ENCODE measurements at places on chromosomes 3 and 15.

- DNase-seq = no peak
Measured at GRCh38 chr3:111668326-111668725, 73.2 kb upstream of the ZBED2 start.

GRCh38 chr3:189714991-189715961, 84.1 kb downstream of the TP63 start:
- DNase-seq = peak; percentile 41

- DNase-seq = no peak
Measured at GRCh38 chr3:155138677-155139076, 58.6 kb downstream of the MME start.

GRCh38 chr15:73346735-73347312, 21.9 kb downstream of the HCN4 start:
- peak; percentile 86 for DNase-seq

DNA sequence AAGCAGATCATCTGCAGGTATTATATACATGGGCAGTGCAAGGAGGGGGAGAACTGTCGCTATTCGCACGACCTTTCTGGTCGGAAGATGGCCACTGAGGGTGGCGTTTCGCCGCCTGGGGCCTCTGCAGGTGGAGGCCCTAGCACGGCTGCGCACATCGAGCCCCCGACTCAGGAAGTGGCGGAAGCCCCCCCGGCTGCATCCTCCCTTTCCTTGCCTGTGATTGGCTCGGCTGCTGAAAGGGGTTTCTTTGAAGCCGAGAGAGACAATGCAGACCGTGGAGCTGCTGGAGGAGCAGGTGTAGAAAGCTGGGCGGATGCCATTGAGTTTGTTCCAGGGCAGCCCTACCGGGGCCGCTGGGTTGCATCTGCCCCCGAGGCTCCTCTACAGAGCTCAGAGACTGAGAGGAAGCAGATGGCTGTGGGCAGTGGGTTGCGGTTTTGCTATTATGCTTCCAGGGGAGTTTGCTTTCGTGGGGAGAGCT, 639 bp downstream of the MKRN3 start:
- DNase-seq = peak; percentile 78

DNA sequence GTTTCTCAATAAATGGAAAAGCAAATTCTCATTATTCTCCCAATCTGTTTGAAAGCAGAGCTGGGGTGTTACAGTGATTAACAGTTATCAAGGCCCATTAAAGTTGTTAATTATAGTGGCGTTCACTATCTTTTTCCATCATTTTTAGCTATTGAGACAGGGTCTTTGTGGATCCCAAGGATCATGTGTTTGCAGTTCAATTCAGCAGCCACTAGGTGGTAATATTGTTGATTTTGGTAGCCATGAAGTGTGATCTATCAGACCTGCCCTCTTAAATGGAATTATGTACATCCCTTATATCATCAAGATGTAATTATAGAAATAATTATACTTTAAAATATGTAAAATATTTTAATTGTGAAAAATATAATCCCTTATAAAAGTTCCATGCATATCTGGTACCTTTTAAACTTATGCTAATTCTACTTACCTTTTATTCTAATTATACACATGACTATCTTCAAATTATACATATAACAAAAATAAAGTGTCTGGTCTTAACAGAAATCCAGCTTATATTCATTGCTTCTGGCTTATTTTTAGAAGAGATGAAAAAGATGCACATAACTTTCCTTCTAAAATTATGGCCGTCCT, 126.4 kb downstream of the GREM1 start:
- DNase-seq = peak; percentile 35

DNA sequence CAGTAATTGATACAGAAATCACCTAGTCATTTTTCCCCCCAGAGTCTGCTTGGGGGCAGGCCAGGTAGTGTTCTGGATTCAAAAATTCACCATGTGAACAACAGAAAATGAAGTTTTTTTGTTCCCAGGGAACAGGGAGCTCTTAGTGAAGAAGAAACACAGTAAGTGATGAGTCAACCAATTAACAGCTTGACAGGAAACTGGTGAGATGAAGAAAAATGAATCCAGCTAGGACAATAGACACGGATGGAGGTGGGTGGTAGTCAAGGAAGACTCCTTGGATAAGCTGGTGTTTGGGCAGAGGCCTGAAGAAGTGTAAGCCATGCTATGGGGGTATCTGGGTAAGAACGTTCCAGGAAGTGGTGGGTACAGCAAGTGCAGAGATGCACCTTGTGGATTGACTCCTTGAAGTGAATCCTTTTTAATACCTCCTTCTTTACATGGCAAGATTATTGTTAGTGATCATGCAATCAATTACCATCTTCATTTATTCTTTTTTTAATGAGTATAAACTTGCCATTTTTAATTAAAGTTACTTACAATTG, 339.9 kb upstream of the RGMA start:
- DNase-seq = no peak

DNA sequence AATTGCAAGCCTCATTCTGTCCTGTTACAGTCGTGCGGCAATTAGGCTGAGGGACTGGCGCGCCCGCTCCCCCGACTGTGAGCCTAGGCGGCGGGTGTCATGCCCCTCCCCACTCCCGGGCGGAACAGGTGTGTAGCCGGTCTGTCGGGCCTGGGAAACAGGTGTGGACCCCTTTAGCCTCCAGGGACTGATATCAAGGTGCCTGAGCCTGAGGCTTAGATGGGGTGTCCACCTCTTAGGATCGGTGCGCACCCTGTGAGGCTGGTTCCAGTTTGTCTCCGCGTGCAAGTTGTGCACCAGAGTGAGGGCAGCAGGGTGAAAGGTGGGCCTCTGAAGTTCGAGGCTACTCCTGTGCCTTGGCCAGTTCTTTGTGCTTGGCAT, 686 bp downstream of the VPS8 start:
- no peak for DNase-seq

DNA sequence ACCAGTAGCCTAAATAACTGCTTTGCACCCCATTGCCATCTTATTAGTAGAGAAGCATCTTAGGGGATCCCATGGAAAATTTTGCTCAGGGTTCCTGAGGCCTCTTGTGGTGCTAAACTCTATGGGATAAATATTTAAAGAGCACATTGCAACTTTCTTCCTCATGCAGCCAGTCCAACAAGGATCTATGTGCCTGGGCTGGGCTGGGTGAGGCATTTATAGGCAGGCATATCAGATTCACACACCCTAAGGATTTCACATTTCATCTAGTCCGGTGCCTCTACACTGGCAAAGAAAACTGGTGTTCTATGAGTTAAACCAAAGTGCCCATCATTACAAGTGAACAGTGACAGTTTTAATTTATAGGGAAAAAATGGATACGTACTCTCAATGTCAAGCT, 512.3 kb downstream of the EDEM1 start:
- no peak for DNase-seq

DNA sequence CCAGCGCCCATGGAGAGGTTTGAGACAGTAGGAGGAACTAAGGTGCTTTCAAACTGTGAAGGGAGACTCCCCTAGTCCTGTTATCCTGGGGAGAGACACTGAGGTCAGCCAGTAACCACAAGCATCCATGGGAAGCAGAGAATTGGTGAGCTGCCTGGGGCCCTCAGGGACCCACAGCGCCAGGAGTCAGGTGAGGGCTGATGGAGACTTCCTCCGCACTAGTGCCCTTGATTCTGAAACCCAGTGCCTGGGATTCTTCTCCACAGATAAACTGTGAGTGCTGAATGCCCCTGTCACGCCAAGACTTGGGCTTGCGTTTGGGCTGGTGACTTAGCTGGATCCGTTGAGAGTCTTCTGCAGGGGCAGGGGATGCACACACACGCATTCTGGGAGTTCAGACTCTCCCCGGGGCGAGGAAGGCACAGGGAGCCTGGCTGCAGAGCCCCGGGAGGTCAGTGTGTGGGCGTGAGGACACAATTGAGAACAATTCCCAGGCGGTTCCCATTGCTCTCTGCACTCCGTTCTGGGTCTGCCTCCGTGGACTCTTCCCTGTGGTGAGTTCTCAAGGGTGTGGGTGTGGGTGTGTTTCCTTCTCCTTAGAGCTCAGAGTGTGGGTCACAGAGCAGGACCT, 37.9 kb upstream of the SLCO2A1 start:
- no peak for DNase-seq
